ENCODE measurements at places on chromosomes 5 and 9.

- no peak for ATAC-seq
Measured at GRCh38 chr5:64161420-64161819, 4.2 kb upstream of the RNF180 start.

DNA sequence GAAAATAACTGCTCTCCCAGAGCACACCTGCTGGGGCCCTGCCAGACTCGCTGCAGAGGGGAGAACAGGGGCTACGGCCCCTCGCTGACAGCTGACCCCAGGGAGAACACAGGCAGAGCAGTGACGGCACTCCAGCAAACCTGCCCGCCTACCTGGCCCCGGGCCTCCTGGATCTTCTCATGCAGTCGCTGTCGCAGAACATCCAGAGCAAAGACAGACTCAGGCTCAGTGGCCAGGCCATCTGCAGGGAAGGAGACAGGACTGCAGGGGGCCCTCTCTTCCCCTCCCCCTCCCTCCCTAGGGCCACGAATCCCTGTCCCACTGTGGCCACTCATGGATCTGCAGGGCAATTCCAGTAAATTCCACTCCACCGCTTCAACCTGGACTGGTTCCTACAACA lies 2.4 kb downstream of the SURF6 start:
- ATAC-seq, result no peak

GRCh38 chr5:132024789-132025402 lies 13.4 kb upstream of the ACSL6 start:
- ATAC-seq, result no peak

DNA sequence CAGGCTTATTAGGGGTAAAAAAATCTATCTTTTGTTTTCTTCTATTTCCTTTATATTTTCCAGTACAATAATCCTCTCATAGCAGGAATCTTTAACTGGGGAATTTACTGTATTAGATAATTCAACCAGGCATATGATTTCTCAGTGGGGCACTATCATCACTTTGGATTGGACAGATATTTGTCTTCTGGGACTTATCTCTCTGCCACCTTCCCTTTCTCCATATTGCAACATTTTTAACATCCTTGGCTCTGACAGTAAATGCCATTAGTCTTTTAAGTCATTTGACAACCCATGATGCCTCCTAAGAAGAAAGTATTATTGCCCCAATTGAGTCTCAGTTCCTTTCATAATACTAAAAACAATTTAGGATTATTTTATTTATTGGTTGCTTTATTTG lies 304.1 kb downstream of the FGF10 start:
- no peak for ATAC-seq

- ATAC-seq, result no peak
Measured at GRCh38 chr9:106414042-106414441, 448.9 kb upstream of the ZNF462 start.

GRCh38 chr9:80789831-80790230 lies 899.5 kb downstream of the TLE1 start:
- no peak for ATAC-seq

- no peak for ATAC-seq
Measured at GRCh38 chr5:54990841-54991258, 5.5 kb upstream of the ESM1 start.

DNA sequence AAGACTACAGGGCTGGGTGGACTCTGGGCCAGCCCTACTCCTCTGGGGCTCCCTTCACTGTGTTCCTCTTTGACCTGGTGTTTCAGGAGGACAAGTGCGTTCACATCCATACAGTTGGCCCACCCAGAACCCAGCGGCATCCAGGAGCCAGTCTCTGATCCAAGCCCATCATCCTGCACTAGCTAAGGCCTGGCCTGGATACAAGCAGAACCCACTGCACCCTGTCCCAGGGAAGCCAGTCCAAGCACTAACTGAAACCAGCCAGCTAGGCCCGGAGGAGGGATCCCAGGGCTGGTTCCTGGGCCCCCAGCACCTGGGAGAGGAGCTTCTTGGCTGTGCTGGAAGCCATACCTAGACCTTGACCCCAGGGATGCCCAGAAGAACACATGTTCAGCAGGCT lies 4.1 kb upstream of the GBGT1 start:
- ATAC-seq, result no peak

GRCh38 chr5:78268356-78268755 lies 26.1 kb downstream of the AP3B1 start:
- ATAC-seq, result no peak

DNA sequence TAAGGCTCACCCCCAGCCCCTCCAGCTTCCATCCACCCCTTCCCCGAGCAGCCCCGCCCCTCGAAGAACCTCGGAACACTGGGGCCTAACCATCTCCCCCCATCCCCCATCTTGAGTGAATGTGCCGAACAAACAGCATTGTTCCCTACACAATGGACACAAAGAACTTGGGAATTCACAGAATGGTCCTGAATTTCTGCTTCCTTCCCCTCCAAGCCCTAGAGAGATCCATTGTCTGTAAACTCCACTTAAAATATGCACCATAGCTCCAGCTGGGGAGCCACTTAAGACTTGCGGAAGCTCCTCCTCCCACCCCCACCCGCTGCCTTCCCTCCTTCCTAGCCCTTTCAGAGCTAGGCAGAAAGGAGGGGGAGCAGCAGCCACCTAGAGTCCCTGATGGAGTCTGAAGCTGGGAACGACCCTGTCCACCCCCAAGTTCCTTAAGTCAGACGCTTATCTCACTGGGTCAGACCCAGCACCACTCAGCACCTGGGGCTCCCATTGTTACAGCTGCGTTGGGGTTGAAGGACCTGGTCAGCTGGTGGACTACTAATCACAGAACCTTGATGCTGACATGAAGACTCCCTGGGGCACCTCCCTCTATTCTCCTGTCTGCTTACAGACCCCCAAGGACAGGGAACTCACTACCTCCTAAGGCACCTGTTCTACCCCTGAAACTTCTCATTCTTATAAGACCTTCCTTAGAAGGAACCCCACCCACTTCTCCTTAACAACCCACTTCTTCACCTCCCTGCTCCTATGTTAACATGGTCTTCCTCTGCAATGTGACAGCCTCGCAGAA lies 61.4 kb downstream of the PCDH1 start:
- peak; percentile 39 for ATAC-seq

DNA sequence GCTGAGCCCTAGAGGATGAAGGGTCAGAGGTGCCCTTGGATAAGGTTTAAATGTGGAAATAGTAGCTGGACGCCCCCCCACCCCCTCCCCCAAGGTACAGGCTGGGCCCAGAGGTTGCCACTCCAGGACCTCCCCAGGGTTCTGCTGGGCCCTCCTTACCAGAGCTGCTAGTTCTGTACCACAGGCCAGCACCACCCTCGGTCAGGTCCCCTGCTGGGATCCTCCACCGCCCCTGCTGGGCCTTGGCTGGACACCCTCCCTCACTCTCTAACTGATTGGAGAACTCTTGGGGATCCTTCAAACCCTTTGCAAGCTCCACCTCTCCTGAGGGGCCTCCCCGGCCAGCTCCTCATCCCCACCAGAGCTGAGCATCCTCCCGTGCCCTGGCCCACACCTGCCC lies 34.9 kb downstream of the PTGES start:
- no peak for ATAC-seq

DNA sequence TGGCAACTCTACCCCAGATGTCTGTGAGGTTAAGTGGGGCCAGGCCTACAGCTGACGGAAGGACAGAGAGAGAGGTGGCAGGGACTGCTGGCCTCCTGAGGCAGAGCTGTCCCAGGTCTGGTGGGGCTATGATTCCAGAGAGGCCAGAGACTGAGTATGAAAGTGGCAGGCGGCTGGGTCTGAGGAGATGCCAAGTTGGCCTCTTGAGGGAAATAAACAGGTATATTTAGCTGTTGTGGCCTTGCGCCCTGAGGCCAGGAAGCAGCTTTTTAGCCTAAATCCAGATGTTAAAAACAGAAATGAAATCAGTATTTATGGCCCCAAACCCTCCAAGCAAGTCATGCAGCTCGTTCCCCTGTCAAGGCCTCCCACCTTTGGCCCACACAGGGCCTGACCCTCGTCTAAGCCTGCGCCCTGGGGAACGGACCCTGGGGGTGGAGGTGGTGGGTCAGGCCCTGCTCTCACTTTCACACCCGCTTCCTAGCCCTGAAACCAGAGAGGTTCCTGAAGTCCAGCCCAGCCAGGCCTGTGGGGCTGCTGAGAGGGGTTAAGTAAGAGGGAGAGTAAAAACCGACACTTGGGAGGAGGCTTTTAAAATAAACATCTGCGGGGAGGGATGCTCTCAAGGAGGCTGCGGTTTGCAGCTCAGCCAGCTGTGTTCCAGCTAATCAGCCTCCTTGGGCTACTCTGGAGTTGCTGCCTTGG lies 18.7 kb downstream of the PCDHGC5 start:
- peak; percentile 50 for ATAC-seq

GRCh38 chr9:120474591-120475243 lies 105.2 kb downstream of the CDK5RAP2 start:
- ATAC-seq, result peak; percentile 38

GRCh38 chr5:73378070-73378469 lies 70.5 kb downstream of the FOXD1 start:
- ATAC-seq, result no peak

DNA sequence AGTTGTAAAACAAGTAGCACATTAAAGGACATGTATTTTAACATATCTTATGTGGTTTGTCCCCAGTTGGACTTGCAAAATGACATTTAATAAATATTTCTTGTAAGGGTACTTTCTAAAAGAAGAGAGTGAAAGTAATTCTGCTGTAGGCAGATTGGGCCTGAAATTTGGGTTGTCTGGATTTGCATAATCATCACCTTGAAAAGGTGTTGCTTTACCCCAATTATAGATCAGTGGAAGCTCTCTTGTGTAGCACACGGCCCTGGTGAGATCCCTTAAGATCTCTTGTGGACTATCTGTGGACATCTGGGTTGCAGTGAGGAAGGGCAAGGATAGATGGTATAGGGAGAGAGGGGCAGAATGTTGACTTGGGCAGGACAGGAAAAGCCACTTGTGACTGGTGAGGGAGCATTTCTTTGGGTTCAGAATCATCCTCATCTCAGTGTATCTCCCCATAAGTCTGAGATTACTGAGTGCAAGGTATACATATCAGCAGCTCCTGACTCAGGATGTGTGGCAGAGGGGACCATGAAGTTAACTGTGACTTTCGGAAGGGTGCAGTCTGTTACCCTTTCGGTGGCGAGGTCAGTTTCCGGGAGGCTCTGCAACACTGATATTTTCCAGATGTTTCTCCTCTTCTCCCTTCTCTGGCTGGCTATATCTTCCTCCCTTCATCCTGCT lies 2.0 kb upstream of the TNFAIP8 start:
- ATAC-seq, result no peak

DNA sequence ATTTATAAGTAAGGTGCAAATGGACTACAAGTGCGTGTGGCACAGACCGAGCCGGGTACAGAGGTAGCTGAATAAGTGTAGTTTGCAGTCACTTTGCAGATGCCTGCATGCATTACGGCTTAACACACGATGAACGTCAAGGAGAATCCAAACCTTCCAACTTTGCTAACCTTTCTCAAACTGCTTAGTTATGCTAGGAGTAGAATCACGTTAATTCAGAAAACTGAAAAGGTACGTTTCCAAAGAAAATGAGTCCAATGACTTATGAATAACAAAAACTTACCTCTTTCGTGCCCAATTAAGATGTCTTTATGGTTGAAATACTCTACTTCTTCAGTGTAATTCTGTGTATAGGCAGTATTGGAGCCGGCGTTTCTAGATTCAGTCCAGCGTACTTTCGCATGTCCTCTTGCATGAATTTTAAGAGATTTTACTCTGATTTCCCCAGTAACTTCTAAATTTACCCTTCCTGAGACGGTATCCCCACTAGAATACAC lies 539 bp downstream of the ARRDC3 start:
- no peak for ATAC-seq

DNA sequence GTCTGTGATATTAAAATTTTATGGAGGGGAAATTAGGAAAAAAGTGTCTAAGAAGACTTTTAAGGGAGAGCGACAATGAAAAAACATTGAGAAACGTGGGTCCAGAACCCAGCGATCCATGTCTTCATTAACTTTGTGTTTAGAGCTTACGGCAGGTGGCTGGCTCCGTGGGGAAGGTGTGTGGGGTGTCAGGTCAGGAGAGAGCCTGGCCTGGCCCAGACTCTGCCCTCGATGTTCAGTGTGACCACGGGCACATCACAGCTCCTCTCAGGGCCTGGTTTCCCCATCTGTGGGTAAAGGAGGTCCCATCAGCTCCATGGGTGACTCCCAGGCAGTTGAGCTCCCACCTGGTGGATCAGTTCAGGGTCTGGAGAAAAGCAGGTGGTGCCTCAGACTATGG lies 22.1 kb downstream of the DAB2IP start:
- ATAC-seq, result no peak

- ATAC-seq, result no peak
Measured at GRCh38 chr5:64952951-64953673, 184.4 kb downstream of the CWC27 start.

DNA sequence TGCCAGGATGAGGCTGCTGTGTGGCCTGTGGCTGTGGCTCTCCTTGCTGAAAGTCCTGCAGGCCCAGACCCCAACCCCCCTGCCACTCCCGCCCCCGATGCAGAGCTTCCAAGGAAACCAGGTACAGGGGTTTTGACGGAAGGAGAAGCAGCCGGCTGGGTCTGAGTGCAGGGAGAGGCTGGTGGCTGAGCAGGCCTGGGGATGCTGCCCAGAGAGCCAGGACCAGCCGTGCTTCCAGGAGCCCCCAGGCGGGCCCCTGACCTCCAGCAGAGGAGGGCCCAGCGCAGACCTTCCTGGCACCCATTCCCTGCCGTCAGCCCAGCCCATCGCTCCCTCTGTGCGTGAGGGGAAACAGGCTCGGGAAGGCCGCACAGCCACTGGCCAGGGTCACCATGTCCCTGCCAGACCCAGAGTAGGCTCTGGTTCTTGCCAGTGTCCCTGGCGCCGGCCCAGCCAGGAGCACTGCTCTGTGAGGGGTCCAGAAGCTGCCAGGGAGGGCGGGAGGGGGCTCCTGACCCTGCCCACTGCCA lies 313 bp downstream of the LCN12 start:
- no peak for ATAC-seq

- no peak for ATAC-seq
Measured at GRCh38 chr5:155459889-155460500, 446.4 kb downstream of the KIF4B start.

DNA sequence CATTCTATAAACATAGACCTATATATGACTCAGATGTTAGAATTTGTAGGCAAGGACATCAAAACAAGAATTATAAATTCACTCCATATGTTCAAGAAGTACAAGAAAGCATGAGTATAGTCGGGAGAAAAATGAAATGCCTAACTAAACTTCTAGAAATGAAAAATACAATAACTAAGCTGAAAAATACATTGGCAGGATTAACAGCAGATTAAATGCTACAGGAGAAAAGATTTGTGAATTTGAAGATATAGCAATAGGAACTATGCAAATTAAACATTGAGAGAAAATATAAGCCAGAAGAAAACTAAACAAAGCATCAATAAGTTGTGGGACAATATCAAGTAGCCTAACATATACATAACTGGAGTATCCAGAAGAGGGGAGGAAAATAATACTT lies 55.3 kb upstream of the PRSS3 start:
- ATAC-seq, result no peak

GRCh38 chr5:115831163-115831768 lies 10.1 kb downstream of the ATG12 start:
- no peak for ATAC-seq

GRCh38 chr5:148913493-148913892 lies 87.1 kb downstream of the ADRB2 start:
- ATAC-seq, result no peak

- ATAC-seq, result peak; percentile 61
Measured at GRCh38 chr9:127199001-127199791, 65.4 kb upstream of the GARNL3 start.
